ENCODE measurements at places on chromosomes 3 and 15.

DNA sequence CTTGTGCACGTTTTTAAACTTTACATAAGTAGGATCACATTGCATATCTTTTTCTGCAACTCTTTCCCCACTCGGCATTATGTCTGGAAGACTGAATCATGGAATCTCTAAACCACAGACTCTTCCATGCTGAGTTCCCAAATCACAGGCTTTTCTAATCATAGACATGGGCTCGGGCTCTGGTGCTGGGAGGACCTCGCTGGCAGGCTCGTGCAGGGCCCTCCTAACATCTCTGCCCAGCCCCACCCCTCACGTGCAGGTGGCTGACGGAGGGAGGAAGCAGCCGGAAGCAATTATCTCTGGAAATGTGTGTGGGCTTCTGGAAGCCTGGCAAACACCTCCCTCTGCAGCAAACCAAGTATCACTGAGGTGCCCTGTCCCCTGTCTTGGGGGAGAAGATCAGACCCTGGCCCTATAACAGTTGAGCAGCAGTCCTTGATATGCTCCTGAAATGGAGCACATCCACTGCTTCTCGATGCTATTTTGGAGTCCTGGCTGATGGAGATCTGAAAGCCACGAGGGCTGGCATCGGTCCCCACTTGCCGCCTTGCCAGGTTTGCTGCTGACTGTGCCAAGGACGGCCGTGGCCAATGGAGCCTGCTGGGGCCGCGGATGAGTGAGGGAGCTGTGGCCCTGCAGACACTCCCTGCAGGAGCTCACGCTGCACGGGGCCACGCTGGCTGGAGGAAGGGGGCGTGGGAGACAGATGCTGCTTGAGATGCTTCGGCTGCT is 4.4 kb upstream of the IQSEC1 start:
- peak; percentile 34 for DNase-seq

GRCh38 chr3:85081191-85081906 is 122.6 kb downstream of the CADM2 start:
- peak; percentile 8 for DNase-seq

GRCh38 chr3:126291537-126291936 is 65.7 kb downstream of the KLF15 start:
- DNase-seq = no peak

- DNase-seq = peak; percentile 73
Observed at GRCh38 chr15:75921732-75922703, 18.3 kb downstream of the FBXO22 start.

GRCh38 chr3:100802126-100802525 is 92.8 kb downstream of the TFG start:
- peak; percentile 86 for DNase-seq

- peak; percentile 50 for DNase-seq
Observed at GRCh38 chr15:37142371-37142770, 42.0 kb upstream of the MEIS2 start.

- no peak for DNase-seq
Observed at GRCh38 chr3:69330891-69331400, 54.9 kb downstream of the FRMD4B start.

GRCh38 chr3:107347751-107348150 is 29.5 kb upstream of the CCDC54 start:
- DNase-seq = no peak

DNA sequence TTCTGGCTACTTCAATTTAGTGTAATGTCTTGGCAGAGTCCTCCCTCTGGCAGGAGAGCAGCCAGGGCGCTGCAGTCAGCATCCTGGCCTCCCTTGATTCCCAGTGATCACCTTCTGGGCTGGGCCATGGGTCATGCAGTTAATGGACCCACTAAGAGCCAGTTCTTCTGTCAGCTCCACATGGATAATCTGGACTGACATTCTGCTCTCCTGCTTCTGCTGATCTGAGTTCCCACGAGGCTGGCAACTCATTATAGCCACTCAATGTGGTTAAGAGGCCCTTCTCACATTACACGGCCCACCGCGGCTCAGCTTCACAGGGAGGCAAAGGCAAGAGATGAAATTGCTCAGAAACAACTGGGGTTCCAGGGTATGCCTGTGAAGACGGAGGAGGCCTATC is 94.0 kb downstream of the WDR76 start:
- DNase-seq = peak; percentile 59

DNA sequence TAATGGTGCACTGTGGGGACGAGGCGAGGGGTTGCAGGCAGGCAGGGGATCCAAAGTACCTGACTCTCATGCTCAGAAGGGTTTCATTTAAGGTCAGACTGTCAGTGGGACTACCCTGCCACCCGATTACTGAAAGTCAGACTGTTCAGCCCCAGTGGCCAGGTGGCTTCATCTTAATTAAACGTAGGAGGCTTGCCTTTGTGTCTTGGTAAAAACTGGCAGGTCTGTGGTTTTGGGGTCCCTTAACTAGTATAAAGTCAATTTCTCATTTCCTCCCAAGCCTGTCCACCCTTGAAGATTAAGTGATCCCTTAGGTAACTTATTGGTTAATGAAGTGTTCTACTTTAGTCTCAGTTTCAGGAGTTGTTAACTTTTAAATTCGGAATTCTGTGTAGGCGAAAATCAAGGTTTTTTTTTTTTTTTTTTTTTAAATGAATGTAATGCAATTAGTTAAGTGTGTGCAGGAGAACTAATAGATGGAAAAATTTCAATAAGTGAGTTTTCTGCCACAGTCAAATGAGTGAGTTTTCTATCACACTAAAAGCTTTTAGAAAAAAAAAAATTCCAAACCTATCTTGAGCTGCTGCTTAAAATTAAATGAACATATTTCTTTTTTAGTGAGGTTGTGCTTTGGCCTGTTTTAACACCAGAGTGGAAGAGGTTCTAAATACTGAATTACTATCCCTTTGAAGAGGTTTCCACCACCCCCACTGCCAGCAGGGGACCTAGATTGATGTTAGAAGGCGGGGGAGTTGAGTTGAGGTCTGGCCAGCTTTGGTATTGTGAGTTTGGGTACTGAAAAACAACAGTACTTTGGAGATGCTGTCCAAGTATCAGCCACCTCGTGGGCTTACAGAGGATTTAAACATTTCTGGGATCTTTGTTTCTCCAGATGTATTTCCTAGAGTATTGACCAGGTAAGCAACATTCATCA is 15.2 kb downstream of the ITPR1 start:
- DNase-seq = no peak

- DNase-seq = no peak
Observed at GRCh38 chr3:79765911-79766310, 1.9 kb downstream of the ROBO1 start.

Measured in fibroblast of skin of right quadriceps (primary cell).